ENCODE measurements at places on chromosomes 2 and 18.

DNA sequence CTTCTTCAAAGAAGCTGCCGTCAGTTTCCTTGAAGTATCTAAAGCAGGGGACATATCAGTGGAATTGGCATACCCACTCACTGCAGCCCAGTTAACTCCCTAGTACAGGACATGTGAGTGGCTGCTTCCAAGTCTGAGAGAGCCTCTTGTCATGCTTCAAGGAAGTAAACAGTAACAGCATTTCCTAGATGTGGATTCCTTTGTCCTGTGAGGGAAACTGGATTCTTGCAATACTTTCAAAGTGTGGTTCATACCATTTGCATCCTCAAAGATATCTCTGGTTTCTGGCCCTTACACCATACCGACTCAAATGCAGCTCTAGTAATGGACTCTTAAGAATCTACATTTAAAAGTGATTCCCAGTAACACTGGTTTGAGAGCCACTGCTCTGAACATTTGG lies 87.2 kb downstream of the ESCO1 start:
- no peak for DNase-seq

DNA sequence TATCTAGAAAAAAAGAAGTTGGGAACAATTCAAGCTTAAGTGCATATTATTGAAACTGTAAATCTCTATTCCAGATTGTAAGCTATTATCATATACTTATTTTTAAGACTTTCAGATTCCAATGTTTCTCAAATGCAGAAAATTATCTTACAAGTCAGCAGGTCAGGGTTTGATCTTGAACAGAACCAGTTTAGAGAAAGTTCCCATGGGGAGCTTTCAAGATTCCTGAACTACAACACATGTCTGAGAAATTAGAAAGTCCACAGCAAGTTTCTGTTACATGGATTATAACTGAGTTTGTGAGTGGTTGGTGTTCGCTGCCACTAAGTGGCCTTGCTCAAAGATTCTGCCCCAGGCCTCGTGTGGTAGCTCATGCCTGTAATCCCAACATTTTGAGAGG lies 31.6 kb upstream of the SP3 start:
- no peak for DNase-seq

- DNase-seq = no peak
Measured at GRCh38 chr2:36680012-36680411, 16.5 kb upstream of the VIT start.

GRCh38 chr2:72090271-72090720 lies 57.4 kb downstream of the CYP26B1 start:
- no peak for DNase-seq

DNA sequence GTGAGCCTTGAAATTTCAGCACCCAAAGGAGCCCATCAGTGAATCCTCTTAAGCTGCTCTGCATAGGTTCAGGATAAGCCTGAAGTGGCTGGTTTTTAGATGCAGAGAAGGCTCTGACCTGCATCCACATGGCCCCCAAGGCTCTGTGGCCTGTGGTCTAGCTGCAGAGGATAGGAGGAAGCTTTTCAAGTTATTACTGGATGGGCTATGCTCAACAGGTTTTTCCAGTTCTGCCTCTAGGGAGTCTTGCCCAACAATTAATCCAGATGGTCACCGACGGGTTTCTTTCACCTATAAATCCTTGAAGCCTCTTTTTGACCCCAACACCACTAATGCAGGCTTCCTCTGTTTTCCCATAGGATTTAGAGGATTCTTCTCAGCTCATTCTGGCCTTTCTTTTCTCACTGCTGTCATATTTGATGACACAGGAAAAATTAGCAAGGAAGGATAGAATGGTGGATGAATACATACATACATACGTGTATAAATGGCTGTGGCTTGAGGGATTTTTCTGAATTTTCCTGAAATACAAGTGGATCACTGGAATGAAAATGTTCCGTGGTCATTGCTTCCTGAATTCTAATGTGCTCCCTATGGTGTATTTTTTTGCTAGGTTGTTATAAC lies 52.2 kb upstream of the BCL2L11 start:
- DNase-seq = no peak

DNA sequence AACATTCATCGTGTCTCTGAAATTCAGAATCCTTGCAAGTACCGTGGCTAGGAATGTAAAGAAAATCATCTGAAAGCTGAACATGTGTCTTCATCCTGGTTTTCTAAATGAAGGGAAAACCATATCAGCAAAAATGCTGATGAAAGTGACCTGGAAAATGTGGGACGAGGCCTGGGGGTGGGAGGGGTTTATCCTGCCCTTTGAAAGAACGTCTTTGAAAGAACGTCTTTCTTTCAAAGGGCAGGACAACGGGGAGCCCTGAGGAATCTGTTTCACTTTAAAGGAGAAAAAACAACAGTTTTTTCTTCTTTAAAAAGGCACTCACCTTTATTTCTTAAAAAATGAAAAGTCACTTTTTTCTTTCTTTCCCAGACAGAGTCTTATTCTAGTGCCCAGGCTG lies 185.2 kb downstream of the ALPK2 start:
- no peak for DNase-seq

Measured in activated T-cell treated with anti-CD3 and anti-CD28 coated beads for 48 hours (primary cell).